ENCODE measurements at places on chromosomes 6 and 20. TPM values are rescaled to one million over a fixed set of nuclear protein-coding genes. Genes with fewer than 3 reads are reported as not detected.

The RAD21L1 gene
- not detected for total RNA-seq

The CCR6 gene
- total RNA-seq = 0.21 TPM

The LY6G6D gene
- total RNA-seq = not detected

The HLA-DQB1 gene
- 39.3 TPM for total RNA-seq

The GMPR gene
- total RNA-seq = 5.6 TPM

The LIME1 gene
- total RNA-seq = 13.4 TPM

DNA sequence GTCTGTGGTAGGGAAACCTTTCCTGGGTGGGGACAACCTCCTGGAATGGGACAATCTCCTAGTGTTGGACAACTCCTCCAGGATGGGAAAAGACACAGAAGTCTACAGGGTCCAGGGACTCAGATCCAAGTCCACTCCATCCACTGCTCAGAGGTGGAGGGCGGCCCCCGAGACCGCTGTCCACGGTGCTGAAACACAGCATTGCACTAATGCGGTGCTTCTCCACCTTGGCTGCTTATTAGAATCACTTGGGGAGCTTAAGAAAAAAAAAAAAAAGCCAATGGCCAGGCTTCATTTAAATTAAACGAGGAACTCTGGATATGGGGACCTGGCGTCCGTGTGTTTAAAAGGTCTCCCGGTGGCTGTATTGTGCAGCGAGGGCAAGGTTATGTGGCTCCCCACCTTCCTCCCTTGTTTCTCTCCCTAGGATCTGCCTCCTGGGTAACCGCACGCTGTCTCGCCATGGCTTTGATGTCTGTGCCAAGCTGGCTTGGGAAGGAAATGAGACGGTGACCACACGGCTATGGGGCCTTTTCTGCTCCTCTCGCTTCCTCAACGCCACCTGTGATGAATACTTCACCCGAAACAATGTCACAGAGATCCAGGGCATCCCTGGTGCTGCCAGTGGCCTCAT is 12.0 kb downstream of the SLC12A5 start:
- DNase-seq = no peak

DNA sequence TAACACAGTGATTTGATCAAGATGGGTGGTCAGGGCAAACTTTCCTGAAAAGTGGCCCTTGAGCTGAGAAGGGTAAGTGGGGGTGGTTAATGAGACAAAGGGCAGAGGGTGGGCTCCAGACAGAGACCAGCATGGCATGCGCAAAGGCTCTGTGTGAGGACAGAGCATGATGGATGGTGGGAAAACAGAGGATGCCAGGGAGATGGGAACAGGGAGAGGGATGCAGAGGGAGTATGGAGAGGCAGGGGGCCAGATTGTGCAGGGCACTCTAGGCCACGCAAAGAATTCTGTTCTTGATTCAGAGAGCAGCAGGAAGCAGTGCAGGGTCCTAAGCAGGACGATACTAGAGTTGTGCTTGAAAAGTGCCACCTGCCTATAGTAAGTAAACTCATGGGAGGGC is 394.4 kb downstream of the BTBD9 start:
- DNase-seq = no peak

DNA sequence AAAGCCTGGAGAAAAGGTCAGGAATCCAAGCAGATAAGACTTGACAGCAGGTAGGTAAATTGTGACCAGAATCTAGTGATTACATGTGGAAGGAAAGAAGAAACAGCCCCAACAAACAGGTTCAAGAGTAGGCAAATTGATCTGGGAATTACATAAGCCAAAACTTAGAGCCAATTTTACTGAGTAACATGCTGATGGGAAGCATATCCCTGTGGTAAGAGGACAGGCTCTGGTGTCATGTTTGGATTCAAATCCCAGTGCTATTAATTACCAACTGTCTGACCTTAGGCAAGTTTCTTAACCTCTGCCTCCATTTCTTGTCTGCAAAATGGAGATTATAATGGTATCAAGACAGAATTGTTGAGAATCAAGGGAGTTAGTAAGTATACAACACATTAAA is 20.4 kb downstream of the MCM9 start:
- no peak for DNase-seq

DNA sequence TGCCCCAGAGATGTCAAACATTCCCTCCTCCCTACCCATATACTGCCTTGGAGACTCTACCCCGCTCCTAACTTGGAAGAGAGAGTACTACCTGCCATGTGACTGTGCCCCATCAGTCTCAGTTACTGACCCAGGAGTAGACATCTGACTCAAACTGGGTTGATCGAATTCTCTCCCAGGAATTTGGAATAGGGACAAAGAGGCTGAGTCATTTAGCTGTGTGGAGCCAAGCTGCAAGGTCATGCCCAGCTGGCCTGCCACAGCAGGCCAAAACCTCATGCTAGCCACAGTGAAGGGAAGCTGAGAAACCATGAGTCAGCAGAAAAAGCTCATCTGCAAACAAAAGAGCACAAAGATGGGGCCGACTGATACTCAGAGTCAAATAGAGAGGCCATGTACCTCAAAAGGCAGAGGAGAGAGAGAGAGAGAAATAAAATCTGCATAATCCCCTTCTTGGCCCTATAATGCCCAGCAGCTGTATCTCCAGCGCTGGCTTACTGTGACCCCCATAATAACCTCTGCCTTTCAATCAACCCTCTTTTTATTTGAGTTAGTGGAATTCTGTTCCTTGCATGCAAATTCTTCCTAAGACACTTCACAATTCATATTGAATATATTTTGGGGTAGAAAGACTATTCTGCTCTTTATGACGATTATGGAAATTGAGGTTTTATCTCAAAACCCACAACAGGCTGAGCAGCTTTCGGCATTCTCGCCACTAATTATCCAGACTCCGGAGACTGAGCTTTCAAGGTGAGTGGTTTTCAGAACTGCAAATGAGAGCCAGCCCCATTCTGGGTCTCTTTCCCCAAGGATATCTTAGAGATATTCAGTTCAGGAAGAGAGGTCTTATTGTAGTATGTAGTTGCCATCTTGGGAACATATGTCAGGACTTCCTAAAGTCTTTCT is 21.4 kb upstream of the AKIRIN2 start:
- DNase-seq = peak; percentile 58

DNA sequence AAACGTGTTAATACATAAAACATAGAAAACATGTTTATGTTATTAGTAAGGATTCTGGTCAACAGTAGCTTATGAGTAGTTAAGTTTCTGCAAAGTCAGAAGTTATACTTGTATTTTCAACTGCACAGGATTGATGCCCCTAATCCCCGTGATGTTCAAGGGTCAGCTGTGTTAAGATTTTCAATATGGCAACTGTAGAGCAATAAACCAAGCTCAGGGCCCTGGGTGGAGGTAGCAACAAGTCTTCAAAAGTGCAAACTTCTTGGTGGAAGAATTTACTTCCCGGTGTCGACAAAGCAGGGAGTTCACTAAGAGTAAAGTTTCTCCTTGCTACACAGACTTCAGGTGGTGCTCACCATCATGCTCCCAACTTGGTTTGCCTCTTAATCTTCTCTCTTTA is 4.1 kb upstream of the BCAS1 start:
- DNase-seq = no peak

DNA sequence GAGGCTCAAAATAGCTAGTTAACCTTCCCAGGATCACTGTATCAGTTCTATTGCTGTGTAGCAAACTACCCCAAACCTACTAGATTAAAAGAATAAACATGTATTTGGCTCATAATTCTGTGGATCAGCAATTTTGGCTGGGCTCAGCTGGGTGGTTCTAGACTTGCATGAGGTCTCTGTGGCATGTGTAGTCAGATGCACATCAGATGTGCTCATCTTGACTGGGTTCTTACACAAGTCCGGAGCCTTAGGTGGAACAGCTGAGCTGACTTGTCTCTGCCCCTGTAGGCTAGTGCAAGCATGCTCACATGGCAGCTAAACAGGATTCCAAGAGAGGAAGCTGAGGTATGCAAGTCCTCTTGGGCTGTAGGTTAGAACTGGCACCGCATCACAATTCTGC is 173.2 kb upstream of the PRND start:
- no peak for DNase-seq

GRCh38 chr20:41983159-41983558 is 365.0 kb upstream of the CHD6 start:
- no peak for DNase-seq

DNA sequence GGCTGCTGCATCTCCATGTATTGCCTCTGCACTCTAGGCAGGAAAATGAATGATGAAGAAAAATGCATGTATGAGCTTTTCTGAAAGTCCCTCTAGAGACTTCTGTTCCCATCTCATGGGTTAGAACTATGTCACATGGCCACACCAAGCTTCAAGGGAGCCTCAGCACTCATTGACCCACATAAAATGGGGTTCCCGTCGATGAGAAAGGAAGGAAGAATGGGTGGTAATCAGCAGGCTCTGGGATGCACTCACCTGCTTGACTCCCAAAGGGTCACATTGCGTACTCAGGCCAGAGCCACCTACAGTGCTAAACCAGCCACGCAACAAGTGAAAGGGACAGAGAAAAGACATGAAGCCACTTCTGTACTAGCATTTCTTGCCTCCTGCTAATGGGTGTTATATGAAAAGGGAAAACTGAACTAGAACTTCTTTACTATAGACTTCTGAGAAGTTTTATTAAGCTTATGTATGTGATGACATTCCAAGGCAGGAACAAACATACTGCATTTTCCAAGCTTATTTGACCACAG is 95.8 kb upstream of the GCM1 start:
- DNase-seq = no peak

DNA sequence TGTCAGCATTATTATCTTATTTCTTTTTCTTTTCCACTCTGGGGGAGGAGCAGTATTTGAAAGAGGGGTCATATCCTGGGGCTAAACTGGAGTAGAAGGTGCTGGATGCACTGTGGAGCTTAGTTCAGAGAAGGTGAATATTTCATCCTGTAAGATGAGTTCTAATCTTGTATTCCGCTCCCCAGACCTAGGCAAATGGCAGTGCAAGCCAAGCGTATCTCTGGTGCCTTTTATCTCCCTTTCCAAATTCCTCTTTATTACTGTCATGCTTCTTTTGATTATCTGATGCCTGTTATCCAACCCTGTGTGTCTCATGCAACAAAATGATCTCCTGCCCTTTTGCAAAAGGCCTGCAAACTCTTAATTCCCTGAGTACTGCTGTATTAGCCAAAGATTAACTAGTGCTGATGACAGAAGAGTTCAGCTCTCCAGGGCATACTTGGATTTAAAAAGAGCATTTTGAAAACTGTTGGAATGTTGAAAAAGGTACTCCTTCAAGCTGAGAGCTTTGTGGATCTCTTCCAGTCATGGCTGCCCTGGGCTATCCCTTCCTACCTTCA is 138.0 kb downstream of the CARMIL1 start:
- DNase-seq = no peak

DNA sequence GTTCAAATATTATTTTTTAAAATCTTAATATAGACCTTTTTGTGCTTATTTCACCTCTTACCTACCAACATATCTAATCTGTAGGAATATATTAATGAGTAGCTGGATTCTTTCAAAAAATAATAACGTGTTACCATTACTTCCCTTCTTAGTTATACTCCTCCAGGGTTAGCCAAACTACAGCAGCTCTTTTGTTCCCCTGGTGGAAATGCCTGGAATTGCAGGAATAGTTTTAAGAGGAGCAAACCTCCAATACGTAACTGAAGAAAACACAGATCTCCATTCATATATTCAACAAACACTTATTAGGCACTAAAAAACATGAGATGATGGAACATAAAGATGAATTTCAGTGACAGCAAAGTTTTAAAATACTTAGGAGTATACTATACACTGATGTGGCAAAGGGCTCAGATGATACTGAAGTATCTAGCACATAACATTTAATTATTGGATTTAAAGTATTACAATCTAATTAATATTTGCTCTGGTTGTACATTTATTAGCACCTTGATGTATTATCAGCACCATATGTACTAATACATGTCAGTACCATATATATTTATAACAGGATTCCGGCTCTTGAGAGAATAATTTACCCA is 78.3 kb downstream of the TBX18 start:
- no peak for DNase-seq

GRCh38 chr6:83303426-83303825 is 110.3 kb downstream of the RWDD2A start:
- no peak for DNase-seq

DNA sequence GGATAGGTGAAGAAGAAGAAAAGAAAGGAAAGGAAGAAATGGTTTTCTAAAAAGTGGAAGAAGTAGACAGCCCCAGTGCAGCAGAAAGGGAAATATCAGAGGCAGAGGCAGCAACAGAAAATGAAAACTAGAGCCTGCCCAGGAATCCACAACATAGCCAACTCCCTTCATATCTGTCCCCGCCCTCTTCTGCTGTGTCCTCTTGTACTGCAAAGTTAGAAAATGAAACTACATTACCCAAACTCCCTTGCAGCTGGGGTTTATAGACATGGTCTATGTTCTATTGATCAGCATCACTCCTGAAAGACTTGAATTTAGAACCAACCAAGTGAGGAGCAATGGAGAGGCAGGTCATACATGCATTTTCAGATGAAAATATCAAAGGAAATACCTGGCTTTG is 200.5 kb upstream of the PHACTR1 start:
- DNase-seq = peak; percentile 30

DNA sequence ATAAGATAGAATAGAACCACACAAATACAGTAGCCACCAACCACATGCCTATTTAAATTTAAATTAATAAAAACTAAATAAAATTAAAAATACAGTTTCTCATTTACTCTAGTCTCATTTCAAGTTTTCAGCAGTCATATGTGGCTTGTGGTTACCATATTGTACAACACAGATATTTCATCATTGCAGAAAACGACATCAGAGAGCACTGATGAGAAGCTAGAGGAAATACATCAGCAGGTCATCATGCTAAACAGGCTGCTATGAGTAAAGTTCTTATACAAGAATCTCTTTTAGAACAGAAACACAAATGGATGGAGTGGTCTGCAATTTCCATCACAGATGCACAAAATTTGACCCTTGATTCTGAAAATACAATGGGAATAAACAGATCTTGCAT is 36.6 kb downstream of the TBC1D32 start:
- DNase-seq = no peak

- no peak for DNase-seq
Observed at GRCh38 chr6:145668844-145669243, 66.5 kb downstream of the EPM2A start.

DNA sequence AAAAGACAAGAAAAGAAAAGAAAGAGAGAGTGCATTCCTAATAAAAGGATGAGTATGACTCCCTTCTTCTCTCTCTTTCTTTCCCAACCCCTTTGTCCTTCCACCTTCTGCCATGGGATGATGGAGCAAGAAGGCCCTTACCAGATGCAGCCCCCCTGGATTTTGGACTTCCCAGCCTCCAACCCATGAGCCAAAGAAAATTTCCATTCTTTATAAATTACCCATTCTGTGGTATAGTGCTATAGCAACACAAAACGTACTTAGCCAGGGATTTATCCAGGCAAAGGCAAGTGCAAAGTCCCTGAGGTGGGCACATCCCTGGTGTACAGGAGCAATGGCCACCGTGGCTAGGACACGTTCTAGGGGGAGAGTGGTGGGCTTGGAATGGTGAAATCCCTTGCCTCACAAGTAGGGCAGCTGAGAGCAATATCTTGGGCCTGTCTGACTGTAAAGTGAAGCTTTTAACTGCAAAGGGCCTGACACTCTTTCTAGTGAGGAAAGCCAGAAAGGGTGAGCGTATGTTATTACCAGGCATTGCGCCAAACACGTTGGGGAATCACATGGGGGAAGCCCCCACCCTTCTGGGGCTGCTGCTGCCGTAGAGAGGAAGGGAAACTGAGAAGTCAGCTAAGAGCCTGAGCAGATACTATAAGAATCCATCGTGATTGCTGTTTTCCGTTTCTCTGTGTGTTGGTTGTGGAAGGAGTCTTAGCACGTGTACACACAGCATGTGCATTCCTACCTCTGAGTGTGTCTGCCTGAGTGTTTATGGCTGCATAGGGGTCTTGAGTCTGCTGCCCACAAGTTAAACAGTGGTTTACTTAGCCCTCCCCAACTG is 50.7 kb upstream of the SIRPA start:
- peak; percentile 73 for DNase-seq

- DNase-seq = no peak
Observed at GRCh38 chr6:34154668-34155447, 9.0 kb upstream of the GRM4 start.
